ENCODE measurements at places on chromosomes 1 and 21.

- DNase-seq, result no peak
These were observed 10.3 kb downstream of the INSRR start for GRCh38 chr1:156848461-156849150.

- DNase-seq, result no peak
These were observed 174.1 kb upstream of the ETV3 start for GRCh38 chr1:157312082-157312812.

DNA sequence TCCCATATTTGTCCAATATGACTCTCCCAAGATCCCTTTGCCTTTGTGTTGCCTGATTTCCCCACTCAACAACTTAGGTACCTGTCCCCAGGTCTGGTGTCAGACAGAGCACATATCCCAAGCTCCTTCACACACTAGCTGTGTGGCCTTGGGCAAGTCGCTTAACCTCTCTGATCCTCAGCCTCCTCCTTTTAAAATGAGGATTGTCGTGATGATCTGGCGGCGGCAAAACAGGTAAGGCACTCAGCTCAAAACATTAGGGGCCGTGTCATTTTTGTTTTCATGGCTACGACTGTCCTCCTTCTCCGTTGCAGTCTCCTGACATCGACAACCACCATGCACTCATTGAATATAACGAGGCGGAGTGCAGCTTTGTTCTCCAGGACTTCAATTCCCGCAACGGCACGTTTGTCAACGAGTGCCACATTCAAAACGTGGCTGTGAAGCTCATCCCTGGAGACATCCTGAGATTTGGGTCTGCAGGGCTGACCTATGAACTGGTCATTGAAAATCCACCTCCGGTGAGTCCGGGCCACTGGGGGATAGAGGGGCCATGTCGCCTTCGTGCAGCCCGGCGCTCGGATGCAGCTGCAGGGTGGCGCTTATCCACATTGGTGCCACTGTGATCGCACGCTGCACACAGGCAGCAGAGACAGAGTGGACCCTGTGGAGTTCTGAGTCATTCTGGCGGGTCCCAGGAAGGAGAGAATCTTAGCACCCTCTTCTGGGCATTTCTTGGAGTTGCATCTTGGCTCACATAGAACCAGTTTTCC, 25.2 kb downstream of the FHAD1 start:
- DNase-seq, result peak; percentile 56

DNA sequence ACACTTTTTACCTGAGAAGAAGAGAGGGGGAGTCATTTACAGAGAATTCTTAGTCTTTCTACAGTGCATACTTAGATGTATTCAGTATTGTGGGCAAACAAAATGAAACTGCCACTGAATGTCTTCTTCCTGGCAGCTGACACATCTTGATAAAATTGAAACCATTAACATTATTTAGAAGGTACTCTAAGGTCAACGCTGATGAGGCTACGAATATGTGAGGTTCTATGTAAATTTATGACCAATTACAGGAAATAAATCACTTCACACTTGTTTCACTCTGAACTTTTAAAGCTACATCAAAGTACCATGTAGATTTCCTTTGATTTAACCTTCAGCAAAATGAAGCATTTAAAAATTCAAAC, 51.3 kb upstream of the GFI1 start:
- DNase-seq, result no peak

DNA sequence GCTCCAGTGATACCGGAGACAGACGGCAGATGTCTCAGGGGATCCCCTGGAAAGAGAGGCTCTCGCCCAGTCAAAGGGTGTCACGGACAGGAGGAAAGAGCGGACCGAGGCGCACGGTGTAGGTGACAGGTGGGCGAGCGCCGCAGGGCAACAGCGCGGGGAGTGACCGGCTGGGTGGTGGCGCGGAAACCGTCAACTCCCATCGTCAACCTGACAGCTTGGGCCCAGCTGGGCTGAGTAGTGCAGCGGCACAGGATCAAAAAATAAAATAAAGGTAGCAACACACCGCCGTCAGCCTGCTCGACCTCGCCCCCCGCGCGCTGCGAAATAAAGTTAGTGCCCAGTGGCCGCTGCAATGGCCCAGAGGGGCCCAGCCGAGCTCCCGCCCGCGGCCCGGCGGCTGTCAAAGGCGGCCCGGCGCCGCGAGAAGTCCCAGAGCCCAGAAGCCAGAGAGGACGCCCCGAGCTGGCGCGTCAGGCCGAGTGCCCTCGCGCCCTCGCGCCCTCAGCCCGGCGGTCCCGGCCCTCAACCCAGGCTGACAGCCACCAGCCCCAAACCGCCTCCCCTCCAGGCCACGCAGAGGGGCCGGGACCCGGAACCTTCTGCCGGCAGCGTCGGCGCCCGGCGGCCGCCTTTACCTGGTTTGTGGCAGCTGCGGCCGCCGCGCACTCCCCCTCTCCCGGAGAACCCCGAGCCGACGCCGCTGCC, at the start of gene LYST:
LYST (minus strand) TSS at position 702 of the 708 bp plus-strand sequence. CDS start 36,489 bp downstream, outside the sequence.
- peak; percentile 28 for DNase-seq

GRCh38 chr1:245247356-245247755, 92.6 kb downstream of the KIF26B start:
- no peak for DNase-seq

DNA sequence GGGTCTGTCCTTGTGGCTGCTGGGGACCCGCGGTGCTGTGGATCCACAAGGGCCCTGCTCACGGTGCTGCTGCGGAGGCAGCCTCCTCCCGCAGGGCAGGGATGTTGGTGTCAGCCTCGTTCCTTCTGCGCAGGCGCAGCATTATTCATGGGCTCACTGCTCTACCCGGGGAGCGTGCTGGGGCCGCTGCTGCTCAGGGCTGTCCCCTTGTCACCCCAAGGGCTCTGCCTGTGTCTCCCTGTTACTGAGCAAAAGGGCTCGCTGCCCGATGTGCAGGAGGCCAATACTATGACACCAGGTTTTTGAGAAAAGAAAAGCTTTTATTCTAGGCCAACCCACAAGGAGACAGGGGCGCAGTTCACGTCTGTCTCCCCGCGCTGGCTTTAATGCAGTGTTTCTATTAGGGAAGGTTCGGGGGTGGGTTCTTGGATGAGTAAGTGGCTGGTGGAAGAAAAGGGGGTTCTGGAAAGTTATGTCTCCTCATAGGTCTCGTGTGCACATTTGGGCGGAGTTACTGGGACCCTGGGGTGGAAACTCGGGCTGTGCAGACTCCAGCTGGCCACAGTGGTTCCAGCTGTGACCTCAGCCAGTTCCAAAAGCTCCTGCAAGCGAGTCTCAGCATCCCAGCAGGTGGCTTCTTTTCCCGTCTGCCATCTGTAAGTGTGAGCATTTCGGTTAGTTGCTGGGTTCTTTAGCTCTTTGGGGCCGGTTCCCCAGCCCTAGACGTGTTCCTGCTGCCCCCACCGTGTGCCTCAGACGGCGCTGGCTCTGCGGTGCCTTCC, 40.8 kb upstream of the LRRC3 start:
- no peak for DNase-seq

DNA sequence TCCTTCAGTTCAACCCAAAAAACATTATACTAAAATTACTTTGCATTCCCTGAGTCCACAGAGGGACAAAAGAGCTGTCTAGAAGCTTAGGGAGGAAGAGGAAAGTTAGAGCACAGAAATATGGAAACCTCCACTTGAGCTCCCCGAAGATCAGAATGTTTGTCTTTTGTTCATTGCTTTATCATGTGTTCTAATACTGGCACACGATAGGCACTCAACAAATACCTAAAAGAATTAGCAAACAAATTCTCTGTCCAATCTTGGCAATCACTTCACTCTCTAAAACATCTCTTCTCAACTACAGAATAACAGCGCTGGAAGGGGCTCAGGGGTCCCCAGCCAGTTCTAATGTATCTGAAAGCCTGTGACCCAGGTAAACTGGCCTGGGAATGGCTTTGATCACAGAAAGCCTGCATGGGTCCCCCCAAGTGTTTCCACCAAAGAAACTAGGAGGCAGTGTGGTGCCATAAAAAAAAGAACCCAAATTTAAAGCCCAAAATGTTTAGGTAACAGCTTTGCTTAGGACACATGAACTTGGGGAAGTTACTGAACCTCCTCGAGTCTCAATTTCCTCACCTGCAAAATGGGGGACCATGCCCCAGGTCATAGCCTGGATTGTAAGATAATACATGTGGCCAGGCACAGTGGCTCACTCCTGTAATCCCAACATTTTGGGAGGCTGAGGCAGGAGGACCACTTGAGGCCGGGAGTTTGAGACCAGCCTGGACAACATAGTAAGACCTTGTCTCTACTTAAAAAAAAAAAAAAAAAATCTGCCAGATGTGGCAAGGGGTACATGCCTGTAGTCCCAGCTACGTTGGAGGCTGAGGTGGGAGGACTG, 45.8 kb downstream of the SSBP3 start:
- DNase-seq, result no peak

DNA sequence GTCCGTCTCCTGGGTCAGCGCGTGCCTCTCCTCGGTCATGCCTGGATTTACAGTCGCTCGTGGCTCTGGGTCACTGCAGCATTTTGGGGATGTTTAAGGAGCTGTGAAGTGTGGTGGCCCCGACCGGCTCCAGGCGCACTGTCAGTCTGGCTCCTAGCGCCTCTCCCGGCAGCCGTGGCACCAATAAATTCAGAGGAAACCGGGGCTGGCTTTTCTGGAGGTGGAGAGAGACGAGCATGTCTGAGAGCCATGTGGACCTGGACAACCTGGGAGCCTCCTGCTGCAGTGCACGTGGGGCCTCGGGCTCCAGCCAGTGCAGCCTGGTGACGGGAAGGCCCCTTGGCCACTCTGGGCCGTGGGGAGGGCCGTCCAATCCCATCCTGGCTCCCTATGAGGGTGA, 17.1 kb downstream of the PLCH2 start:
- no peak for DNase-seq

- DNase-seq, result no peak
These were observed 869 bp downstream of the KCNA3 start for GRCh38 chr1:110673805-110674336.

GRCh38 chr1:52355847-52356505, 10.0 kb downstream of the CC2D1B start:
- DNase-seq, result no peak

- no peak for DNase-seq
These were observed 23.6 kb upstream of the ARHGEF10L start for GRCh38 chr1:17515902-17516301.

- no peak for DNase-seq
These were observed 904 bp upstream of the FHL3 start for GRCh38 chr1:38006008-38006828.

- DNase-seq, result no peak
These were observed 26.5 kb upstream of the NTPCR start for GRCh38 chr1:232923739-232924386.

- DNase-seq, result no peak
These were observed 32.3 kb downstream of the URB1 start for GRCh38 chr21:32360401-32360975.

DNA sequence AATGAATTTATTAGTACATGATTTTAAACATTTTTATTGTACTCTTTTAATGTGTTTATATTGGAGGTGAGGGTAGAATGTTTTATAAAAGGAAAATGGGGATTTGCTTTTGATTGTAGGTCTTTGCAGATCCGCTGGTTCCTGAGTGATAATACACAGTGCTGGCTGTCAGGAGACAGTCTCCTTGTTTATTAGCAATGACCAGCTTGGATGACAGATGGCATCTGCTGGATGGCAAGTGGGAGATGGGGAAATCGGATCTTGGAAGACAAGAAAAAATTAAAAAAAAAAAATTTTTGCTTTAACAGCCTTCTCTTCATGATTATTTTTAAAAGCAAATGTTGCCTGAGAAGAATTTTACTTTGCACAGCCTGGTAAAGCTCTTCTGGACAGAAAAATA, 4.4 kb upstream of the PHTF1 start:
- DNase-seq, result no peak

DNA sequence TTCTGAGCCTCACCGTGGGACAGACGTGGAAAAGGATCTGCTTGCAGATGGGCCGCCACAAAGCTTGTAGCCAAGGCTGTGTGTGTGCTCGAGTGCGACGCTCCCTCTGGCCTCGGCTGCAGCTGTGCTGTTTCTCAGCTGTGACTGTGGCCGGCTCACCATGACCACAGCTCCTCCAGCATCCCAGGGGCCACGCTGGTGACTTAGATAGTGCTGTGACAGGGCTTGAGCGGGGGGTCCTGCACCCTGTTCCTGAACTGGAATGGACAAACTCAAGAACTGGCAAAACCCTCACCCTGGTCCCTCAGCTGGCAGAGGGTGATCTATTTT, 17.4 kb upstream of the ACTRT2 start:
- no peak for DNase-seq

DNA sequence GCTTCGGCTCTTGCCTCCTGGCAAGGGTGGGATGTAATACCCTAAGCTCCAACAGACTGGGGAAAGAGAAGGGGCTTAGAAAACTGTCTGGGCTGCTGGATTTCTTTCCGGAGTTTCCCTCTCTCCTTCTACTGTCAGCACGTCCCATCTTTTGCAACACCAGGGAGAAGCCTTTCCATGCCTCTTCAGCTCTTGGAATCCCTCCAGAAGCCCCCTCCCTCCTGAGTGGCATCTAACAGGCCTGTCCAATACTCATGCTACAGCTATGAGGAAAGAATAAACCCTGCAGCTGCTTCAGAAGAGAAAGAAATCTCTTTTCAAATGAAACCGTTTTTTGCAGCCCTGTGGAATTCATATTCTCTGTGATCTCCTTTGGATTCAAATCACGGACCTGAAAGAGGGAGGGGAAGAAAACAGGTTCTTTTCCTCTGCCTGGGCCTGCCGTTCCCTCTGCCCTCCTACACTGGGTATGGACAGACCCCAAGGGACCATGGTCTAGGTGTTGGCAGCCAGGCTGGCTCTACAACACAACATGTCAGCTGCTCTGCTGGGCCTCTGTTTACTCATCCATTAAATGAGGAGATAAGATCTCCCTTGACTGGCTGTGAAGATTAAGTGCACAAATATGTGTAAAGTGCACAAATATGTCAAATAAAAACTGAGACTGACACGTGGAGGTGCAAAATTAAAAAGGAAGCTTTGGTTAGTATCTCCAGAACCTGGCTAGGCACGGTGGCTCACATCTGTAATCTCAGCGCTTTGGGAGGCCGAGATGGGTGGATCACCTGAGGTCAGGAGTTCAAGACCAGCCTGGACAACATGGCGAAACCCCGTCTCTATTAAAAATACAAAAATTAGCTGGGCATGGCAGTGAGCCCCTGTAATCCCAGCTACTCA, 6.0 kb upstream of the CAPN2 start:
- no peak for DNase-seq

DNA sequence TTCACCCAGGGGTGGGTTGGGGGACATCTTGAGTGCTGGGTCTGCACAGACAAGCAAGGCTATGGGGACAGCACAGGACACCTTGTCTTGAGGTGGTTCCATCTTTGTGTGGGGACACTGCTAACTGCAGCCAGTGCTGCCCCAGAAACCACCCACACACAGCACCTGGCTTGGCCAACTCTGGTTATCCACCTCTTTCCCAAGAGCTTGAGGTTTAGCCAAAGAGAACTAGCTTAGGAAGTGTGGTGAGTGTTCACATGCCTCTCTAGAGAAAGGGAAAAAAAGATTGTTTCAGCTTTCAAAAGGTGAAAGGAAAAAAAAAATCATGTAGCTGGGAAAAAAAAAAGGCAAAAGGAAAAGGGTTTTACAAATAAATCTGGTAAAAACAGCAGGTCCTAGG, 32.4 kb downstream of the BCAR3 start:
- DNase-seq, result no peak

DNA sequence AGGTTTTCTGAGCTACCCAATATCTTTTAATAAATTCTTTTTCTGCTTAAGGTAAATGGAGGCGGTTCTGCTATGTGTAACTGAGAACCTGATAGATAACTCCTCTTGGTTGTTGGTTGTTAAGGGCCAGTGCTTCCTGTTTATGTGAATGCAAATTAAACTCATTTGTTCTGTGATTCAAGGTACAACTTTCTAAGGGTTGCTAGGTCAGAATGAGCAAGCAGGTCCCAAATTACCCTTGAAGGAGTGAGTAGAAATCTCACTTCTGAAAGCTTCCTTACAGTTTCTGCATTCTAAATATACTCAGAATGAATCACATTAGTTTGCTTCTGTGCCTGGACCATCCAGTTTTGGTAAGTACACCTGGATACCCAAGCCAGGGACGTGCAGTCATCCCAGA, 15.5 kb upstream of the FAM78B start:
- DNase-seq, result no peak

All from neural crest cell (in vitro differentiated cells).